NCI-H446 (cell line): ENCODE measurements at places on chromosomes 1 and 21.

- no peak for DNase-seq
Measured at GRCh38 chr1:207510444-207510843, 14.5 kb downstream of the CR1 start.

DNA sequence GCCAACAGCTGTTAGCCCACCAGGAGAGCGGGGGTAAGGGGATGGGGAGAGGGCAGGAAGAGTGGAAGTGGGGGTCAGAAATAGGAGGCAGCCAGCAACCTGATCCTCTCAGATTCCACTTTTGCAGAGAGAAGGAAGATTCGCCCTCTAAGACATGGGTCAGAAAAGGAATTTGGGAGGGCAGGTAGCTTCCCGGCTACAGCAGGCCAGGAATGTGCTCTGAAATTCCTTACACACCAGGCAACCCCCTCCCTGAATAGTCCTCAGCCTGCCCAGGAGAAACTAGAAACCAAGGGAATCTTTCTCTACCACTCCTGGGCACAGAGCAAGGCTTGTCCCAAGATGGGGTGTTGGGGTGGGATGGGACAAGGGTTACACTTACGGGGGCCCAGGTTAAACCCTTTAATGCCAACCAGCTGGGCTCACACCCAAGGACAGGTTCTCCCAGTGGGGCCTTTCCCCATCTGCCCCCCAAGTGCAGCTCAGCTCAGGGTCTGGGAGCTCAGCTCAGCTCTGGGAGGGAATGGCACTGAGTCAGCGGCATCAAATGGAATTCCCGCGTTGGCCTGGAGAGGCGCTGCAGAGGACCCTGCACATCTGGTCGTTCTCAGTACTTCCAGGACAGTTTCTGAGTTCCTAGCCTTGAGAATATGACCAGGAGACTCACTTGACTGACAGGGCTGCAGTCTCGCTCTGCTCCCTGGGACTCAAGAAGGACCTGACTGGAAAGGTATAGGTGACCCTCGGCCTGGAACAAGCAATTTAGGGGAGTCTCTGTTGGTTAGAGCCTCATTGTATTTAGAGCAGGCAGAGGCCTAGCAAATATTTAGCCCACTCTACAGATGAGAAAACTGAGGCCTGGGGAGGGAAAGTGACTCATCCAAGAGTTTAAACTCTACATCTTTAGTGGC is 761 bp downstream of the TNNT2 start:
- DNase-seq, result no peak

DNA sequence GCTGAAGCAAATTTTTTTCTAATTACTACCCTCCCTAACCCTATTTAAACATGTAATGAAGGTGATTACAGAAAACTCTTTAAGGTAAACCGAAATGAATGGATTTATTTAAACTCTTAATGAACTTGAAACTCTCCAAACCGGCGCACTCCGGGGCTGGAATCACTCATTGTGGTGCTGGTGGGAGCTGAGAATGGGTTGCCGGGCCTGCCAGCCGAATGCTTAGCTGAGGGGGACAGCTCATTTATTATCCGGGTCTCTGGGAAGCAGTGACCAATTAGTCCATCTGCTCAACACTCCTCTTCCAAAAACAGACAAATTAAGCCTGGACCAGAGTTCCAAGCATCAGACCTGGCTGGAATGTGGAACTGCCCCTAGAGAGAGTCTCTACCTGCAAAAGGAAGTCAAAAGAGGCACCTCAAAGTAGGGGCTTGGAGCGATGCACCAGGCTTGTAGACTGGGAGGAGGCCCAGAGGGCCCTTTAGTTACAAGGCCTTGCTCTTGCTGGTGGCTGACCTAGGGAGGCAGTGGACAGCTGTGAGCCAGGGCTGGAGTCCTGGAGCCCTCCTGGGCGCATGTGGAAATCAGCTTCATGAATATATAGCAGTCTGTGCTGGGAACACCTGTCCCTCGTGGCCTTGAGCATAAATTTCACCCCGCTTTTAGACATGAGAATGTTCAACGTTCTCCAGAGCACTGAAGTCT is 320.7 kb downstream of the AJAP1 start:
- no peak for DNase-seq

- DNase-seq, result no peak
Measured at GRCh38 chr1:181483285-181484195, at the start of gene CACNA1E. TSS of gene CACNA1E (plus strand) at chr1:181483517. CDS start at chr1:181483745, 228 bp downstream.

GRCh38 chr1:239947801-239948200 is 143.9 kb upstream of the FMN2 start:
- DNase-seq, result no peak

- peak; percentile 58 for DNase-seq
Measured at GRCh38 chr1:81801651-81802456, 1.1 kb downstream of the ADGRL2 start.

DNA sequence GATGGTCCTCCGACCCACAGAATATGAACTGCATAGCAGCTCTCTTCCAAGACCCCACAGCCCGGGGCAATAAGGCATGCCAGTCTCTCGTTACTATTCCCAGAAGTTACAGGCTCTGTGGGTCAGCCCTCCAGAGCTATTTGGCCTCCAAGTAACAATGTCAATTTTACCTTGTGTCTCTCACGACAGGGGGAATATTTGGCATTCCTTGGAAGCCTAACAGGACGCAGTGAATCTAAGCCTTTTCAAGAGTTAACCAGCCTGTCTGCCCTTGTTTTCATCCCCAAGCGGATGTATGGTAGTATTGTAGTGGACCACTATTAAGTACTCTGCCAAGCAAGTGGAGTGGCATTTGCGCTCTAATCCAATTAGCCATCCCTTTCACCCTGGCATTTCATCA is 24.4 kb upstream of the GNG4 start:
- no peak for DNase-seq

DNA sequence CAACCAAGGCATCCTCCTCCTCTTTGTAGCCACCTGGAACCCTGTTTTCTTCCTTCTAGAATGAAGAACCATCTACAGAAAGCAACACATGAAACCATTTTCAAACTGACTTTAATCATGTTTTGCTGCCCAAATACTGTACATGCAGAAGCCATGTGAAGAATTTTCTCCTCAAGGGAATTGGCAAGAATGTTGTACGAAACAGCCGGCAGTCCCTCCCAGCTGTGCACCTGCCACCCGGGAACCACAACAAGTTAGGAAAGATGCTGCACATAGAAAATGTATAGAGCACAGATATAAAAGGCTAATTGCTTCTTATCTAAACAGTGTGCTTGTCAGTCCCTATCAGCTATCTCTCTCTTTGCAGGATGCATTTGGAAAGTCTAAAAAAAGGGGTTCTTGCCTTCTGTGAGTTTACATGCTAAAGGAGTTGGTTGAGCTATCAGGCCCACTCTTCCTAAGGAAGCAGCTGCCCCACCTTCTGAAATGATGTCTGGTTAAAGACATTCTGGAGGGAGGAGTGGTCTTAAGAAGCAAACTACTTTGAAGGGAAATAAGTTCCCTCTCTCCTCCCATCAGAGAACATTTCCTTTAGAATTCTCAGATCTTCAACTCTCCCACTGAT is 44.8 kb downstream of the RIMS3 start:
- no peak for DNase-seq

GRCh38 chr1:68495968-68496679 is 758 bp downstream of the DEPDC1 start:
- DNase-seq, result peak; percentile 10

GRCh38 chr1:203152158-203153034 is 23.2 kb downstream of the MYBPH start:
- DNase-seq, result no peak

GRCh38 chr1:44786138-44786840 is 1.7 kb downstream of the BEST4 start:
- DNase-seq, result no peak

- peak; percentile 16 for DNase-seq
Measured at GRCh38 chr1:63918418-63918945, 144.7 kb downstream of the ROR1 start.

GRCh38 chr1:57848406-57848805 is 424.5 kb upstream of the DAB1 start:
- no peak for DNase-seq

DNA sequence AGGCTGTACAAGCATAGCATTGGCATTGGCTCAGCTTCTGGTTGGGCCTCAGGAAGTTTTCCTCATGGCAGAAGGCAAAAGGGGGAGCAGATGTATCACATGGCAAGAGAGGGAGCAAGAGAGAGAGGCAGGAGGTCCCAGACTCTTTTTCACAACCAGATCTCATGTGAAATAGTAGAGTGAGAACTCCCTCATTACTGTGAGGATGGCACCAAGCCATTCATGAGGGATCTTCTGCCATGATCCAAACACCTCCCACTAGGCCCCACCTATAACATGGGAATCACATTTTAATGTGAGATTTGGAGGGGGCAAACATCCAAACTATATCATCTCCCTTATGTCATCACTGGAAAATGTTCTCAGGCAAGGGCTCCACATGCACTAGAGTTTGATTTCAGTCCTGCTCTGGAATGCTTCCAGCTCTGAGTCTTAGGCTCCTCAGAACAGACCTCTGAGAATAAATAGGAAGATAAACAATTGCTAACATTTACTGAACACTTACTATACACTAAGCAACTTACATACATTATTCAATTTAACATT is 39.4 kb upstream of the VTCN1 start:
- peak; percentile 89 for DNase-seq
